ENCODE measurements at places on chromosomes 3 and 15.
A peak's percentile ranks its signal among the peaks of the same experiment; 100 is the strongest.

DNA sequence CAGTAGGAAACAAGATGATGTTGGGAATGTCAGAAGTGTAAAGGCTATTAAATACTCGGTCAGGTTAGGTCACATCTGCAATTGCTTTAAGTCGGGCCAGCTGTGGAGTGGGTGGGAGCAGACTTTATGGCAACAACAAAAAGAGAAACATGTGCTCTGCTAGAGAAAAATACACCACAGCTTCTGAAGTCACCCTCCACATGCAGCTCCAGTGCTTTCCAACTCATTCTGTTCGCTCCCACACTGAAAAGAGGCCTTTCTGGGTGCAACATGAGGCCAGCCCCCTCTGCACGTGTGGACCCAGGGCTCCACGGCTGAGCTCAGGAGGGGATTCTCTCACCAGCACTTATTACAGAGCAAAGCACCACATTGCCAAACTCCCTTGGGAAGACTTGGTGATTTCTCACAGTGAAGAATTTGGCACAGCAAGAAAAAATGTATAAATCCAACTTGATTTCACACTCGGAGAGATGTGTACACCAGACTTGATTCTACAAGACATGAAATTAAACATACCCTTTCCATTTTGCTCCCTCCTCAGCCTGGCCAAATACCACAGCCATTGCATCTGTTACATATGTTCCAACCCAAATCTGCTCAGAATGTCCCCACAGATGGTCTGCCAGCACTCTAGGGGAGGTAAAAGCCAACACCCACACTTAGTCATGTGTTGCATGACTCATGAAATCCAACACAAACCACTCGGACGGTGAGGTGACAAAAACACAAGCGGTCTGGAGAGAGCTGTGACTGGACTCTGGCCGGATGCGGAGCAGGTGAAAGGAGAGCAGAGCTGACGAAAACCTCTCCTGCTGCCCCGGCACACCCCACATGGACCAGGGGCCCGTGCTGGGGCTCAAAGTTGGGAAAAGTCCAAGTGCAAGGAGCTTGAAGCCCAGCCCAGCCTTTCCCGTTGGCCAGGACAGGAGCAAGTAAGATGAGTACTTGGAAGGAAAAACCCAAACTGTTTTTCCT is 74.6 kb downstream of the ITGB5 start:
- DNase-seq: no peak

GRCh38 chr15:88118035-88118434 is 138.5 kb downstream of the NTRK3 start:
- DNase-seq: no peak

GRCh38 chr3:188209740-188210139 is 55.8 kb downstream of the LPP start:
- DNase-seq: no peak

GRCh38 chr3:50430191-50430590 is 70.9 kb upstream of the TMEM115 start:
- no peak for DNase-seq

DNA sequence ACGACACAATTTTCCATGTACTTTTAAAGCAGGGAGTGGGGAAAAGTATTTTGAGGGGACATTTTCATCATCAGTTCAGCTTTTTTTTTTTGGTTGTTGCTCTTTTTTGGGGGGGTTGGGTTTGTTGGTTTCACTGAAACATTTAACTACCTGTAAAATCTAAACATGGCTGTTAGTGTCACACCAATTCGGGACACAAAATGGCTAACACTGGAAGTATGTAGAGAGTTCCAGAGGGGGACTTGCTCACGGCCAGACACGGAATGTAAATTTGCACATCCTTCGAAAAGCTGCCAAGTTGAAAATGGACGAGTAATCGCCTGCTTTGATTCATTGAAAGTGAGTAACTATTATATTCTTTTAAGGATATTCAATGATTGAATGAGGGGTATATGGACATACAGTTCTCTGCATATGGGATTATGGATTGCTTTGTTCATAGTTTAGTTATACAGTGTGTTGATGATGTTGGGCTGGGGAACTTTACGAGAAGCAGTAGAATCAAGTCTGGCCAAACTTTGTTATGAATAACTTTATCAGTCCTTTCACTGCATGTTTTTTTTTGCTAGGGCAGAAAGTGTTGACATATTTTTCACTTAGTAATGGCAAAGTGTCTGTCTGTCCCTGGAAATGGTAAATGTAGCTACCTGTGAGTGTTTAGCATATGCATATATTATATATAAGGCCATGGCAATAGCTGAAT is 31.5 kb downstream of the MBNL1 start:
- no peak for DNase-seq

- DNase-seq: no peak
These were observed 82.0 kb downstream of the USF3 start for GRCh38 chr3:113614402-113614801.

GRCh38 chr3:130737622-130738021 is 9.0 kb downstream of the PIK3R4 start:
- DNase-seq: no peak

DNA sequence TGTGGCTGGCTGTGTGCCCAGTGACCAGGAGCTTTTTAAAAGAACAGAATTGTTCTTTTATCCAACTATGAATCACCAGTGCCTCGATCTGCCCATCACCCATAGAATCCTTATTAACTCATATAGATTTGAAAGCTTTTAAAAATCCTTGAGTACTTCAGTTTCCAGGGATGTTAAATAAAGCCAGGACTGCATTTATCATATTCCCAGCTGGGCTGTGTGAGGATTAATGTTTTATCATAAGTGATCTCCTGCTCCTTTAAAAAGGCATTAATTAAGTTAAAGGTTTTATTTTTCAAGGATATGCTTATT is 234.0 kb downstream of the MYRIP start:
- DNase-seq: peak; percentile 81

DNA sequence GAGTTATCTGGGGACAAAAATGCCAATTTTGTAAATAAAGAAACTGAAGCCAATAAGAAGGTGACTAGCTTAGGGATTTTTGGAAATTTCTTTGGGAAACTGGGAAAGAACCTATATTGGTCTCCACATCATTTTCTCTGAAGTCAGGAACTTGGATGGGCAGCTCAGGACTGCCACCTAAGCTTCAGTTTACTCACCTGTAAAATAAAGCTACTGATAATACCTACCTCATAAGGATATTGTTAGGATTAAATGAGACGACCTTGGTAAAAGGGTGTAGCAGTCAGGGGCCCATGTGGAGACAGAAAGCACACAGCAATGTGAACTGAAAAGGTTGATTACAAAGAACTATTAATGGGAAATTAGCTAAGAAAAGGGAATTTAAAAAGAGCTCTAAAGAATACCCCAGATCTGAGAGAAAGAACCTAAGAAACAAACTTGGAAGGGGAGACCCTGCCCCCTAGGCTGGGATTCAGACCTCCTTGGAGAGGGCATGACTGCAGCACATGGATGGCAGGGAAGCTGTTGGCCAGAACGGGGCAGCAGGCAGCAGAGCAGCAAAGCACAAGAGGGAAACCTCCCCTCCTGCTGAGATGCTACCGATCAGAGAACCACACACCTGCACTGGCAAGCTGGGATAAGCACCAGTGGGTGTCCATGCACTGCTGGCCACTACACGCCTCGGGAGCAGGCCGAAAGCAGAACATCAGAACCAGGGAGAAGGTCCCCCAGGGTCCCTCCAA is 83.7 kb upstream of the THBS1 start:
- no peak for DNase-seq

- DNase-seq: peak; percentile 59
These were observed 34.9 kb downstream of the PRKCD start for GRCh38 chr3:53195602-53196574.

- peak; percentile 35 for DNase-seq
These were observed 57.3 kb upstream of the RNF7 start for GRCh38 chr3:141680620-141681389.

DNA sequence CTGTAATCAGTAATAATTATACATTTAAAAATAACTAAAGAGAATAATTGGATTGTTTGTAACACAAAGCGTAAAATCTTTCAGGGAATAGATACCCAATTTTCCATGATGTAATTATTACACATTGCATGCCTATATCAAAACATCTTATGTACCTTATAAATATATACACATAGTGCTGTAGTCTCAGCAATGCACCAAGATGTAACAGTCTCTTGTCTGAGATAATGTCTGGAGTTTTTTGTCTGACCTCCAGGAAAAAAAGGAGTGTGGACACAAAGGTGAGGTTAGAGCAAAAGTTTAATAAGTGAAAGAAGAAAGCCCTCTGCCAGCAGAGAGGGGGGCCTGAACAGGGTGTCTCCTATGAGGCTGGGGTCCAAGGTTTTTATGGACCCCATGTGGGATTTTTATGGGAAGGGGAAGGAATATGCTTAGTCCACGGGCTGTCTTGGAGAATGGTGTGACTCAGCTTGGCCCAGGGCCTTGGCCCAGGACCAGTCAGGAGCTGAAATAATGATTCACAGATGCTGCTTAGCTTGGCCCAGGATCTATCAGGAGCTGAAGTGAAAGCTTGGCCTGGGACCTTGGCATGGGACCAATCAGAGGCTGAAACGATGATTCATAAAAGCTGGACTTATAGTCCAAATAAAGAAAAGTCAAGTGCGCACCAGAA is 545.0 kb downstream of the ZPLD1 start:
- peak; percentile 87 for DNase-seq

- peak; percentile 45 for DNase-seq
These were observed 81.6 kb downstream of the OCA2 start for GRCh38 chr15:28017423-28017924.

DNA sequence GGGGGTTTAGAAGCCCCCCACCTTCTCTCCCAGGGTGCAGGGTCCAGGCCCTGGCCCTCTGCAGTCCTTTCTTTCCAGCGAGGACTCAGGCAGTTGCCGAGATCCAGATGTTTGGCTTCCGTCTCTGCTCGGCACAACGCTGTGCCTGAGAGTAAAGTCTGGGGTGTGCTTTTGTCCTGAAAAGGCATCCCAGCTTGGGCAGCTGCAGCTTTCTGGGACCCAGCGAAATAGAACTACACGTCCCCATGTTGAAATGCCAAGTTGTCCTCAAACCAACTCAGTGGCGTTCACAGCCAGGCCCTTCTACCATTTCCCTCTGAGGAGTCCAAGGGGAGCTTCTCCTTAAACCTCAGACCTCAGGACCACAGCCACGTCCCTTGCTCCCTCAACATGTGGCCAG is 23.1 kb downstream of the FGD5 start:
- DNase-seq: no peak

GRCh38 chr15:57031605-57032004 is 113.2 kb downstream of the TCF12 start:
- peak; percentile 46 for DNase-seq

GRCh38 chr3:114214542-114215341 is 22.6 kb downstream of the ZNF80 start:
- DNase-seq: no peak

GRCh38 chr3:126292318-126293070 is 64.7 kb downstream of the KLF15 start:
- DNase-seq: no peak

DNA sequence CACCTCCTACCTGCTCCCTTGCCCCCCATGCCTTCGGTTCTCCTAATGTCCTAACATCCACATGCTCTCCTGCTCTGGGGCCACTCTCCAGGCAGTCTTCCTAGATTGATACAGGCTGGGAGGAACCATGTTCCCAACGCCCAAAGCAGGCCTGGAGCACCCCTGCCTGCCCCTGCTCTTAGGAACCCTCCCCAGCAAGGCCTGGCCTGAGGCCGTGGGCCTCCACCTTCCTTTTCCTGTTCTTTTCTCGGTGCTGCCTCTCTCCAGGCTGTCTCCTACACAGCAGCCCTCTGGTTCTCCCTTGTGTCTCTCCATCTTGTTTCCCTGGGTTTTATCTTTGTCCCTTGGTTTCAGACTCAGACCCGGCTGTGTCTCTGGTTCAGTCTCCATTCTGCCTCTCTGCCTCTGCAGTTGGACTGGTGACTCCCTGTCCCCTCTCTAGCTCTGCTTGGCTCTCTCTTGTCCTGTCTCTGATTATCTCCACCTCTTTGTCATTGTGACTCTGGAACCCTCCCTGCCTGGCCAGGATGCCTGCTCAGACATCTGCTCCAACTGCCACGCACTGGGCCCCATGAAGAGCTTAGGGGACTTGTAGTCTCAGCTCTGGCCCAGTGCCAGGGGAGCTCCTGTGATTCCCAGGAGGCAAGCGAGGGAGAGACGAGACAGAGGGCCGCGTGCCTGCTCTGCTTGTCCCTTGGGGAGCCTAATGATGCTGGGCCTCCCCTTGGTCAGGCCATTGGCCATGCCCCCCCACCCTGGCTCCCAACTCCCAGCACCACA is 26.0 kb upstream of the RPL29 start:
- DNase-seq: peak; percentile 95

- DNase-seq: no peak
These were observed 55.4 kb downstream of the ABHD2 start for GRCh38 chr15:89143503-89144162.

All from BE2C (cell line).